ENCODE measurements at places on chromosomes 5 and 9.

DNA sequence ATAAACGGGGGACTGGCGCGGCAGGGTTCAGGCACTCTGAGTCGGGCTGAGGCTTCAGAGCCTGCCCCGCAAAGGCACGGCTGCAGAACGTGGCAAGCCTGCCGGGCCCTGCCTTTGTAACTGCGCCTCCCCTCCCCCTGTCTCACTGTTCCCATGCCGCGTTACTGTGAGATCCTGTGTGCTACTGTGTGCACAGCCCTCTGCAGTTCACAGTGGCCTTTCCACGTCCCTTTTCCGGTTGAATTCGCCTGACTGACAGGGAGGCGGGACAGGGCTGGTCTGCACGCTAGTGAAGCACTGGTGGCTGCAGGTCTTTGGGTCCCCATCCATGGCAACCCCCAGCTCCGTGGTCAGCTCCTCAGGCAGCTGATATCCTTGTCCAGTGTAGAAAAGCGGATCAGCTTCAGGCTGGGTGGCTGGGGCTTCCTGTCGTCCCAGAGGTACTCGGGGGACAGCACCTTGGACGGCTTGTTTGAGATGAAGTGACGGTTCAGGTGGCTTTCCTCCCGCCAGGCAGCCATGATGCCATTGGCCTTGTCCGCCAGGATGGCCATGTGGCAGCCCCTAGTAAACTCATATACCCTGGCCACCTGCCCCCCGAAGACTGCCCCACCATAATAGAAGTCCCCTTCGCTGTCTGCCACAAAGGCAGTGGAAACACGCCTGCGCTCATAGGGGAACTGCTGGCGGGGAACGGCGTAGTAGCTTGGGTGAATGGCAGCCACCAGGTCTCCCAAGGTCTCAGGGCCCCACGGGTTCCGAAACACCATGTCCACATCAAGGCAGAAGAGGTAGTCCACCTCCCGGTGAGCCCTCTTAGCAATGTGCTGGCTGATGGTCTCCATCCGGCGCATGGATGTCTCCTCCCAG is 10.3 kb downstream of the GBGT1 start:
- DNase-seq = no peak

GRCh38 chr5:16849181-16849580 is 86.9 kb downstream of the MYO10 start:
- DNase-seq = no peak

DNA sequence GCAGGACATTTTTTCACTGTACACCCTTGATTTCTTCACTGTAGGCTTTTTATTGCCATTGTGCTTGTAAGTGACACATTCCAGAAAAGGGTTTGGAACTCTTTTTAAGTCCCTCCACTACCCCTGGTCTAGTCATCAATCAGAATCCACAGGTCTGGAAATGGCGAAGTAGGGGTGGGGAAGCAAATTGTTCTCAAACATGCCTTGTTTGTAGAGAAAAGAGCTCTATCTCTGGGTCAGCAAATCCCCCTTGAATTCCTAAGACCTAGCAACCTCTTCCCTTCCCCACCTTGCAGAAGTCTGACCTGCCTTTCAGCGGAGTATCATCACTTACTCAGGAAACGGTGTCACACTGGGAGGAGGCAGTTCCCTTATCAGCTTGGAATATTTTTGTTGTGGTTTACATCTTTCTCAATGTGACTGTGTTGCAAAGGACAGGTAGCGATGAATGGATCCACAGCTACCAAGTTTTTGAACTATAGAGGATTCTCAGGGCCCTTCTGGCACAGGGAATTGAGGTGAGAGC is 3.2 kb downstream of the SH3RF2 start:
- DNase-seq = no peak

DNA sequence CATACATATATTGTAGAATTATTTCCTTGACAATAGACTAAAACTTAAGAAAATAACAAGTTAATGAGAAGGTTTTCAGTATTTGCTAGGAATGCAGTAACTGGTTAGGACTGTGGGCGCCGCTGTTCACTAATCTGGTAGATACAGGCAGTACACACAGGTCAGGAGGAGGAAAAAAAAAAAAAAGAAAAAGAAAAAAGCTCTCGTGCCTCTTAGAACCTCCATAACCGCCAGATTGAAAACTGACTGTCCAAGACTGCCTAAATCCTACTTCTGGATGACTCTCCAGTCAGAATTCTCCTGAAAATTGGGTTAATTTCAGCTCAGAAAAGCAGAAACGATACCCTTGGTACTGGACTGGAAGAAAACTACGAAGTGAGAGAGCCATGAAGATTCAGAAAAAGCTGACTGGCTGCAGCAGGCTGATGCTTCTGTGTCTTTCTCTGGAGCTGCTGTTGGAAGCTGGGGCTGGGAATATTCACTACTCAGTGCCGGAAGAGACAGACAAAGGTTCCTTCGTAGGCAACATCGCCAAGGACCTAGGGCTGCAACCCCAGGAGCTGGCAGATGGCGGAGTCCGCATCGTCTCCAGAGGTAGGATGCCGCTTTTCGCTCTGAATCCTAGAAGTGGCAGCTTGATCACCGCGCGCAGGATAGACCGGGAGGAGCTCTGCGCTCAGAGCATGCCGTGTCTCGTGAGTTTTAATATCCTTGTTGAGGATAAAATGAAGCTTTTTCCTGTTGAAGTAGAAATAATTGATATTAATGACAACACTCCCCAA is at the start of gene PCDHGA1:
TSS of gene PCDHGA1 (plus strand) at position 216 of the 782 bp plus-strand sequence.
- DNase-seq = no peak

GRCh38 chr5:168184103-168184502 is 107.3 kb upstream of the WWC1 start:
- no peak for DNase-seq

- no peak for DNase-seq
Observed at GRCh38 chr9:110180511-110181434, 27.2 kb downstream of the C9orf152 start.

GRCh38 chr5:71932655-71933338 is 174.5 kb upstream of the MAP1B start:
- peak; percentile 22 for DNase-seq
